Dorsolateral prefrontal cortex (tissue), 122 donors: ENCODE measurements at places on chromosomes 2 and 18.

DNA sequence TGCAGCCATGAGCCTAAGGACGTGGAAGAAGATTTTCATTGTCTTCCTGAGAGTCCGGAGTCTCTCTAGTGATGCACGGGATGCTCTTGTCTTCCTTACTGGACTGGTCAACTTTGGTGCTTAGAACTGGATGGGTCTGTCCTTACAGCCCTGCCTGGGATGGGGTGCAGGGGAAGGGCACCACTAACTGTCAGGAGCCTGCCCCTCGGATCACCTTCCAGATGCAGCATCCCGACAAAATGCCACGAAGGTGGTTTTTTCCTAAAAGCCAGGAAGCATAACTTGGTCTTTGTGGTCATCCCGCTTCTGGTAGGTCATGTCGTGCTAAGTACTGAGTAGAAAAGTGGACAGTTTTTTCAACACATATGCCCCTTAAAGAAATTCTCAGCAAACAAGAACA, 207.4 kb upstream of the TWIST2 start:
- DNase-seq = no peak

DNA sequence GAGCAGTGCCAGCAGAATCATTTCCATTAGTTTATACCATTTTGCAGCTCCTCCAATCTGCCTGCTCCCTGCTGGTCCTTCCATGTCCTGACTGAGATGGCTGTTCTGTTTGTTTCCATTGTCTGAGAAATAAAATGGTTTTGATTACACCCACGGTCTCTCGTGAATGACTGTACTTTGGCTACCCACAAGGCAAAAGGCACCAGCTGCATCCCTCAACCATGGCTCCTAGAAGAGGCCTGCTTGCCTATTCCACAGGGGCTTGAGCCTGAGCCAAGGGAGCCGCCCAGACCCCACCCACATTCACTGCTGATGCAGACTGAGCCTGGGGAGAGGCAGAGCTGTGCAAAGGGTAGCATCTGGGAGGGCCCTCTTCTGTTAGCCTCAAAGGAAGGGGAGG, 31.2 kb downstream of the MARCHF4 start:
- peak; percentile 43 for DNase-seq

- DNase-seq = no peak
These were observed 131.4 kb downstream of the CLIP4 start for GRCh38 chr2:29246383-29247300.

GRCh38 chr2:24898122-24899109, 21.6 kb downstream of the ADCY3 start:
- no peak for DNase-seq

GRCh38 chr2:176126929-176127773, 2.4 kb upstream of the HOXD8 start:
- peak; percentile 57 for DNase-seq

DNA sequence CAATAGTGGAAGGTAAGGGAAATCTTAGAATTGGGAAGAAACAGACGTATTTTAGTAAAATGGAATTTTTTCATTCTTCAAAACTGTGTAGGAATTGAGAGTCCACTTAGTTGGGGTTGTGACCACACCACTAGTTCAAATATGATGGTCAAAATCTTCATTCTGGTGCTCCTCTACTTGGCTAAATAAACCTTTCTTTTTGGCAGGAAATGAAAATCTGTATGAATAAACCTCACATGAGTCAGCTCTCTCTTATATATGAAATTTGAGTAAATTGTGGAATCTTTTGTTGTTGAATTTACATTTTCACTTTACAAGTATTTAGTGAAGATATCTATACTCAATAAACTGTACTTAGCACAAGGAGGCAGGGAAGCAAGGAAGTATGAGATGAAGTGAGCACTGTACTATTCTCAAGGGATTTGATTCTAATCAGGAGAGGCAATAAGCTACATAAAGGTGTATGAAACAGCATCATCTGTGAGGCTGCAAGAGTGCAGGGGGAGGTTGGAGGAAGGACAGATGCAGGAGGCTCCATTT, 20.5 kb downstream of the IL18R1 start:
- no peak for DNase-seq

- DNase-seq = no peak
These were observed 259.1 kb downstream of the PRKCE start for GRCh38 chr2:45910473-45911060.

DNA sequence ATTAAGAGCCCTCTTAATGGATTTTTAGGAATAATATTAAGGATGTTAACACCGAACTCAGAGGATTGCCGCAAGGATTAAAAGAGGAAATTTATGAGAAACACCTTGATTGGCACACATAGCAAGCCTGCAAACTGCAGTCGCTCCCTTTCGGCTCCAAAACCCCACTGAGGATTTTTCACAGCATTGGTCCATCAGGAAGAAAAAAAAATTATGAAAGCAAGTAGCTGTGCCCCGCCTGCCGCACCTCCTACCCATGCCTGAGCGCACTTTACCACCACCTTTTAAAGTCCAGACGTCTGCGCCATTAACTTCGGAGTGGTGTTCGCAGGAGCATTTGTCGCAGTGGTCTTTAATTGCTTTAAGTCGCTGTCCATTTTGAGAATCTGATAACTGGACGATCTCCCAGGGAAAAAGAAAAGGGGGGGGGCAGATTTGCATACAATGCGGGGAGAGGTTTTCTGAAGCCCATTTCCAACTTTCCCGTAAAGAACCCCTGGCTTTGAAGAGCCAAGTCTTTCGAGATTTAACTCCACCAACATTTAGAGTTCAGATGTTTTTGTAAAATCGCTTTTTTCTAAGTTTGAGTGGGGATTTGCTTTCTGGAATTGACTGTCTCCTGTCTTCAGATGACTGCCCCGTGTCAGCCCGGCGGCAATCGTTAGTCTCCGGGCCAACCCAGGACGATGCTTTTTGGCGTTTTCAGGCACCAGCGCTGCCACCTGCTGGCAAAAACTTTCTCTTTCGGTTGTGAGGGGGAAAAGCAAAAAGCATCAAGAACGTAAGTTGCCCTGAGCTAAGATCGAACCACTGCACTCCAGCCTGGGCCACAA, 913 bp upstream of the TRABD2A start:
- peak; percentile 82 for DNase-seq

DNA sequence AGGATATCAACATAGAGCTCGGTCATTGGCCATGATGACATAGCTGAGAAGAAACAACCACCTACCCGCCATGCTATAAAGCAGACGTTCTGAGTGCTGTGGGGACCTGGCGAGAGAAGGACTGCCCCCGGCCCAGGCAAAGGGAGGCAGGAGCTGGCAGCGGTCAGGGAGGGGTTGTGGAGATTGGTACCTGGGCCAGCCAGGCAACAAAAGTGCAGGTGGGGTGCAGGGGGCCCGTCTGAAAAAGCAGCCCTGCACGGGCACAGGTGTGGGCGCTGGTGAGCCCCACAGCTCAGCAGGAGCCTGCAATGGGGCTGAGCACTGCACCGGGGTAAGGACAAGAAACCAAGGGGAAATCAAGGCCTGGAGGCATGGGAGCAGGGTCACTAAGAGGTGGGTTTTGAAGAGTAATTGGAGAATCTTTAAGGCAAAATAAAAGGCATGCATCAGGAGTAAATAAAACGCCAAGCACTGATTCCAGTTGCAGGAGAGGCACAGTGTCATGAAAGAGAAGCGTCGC, 464.0 kb downstream of the EIPR1 start:
- no peak for DNase-seq

GRCh38 chr2:132586101-132586511, 83.9 kb downstream of the LYPD1 start:
- peak; percentile 54 for DNase-seq

DNA sequence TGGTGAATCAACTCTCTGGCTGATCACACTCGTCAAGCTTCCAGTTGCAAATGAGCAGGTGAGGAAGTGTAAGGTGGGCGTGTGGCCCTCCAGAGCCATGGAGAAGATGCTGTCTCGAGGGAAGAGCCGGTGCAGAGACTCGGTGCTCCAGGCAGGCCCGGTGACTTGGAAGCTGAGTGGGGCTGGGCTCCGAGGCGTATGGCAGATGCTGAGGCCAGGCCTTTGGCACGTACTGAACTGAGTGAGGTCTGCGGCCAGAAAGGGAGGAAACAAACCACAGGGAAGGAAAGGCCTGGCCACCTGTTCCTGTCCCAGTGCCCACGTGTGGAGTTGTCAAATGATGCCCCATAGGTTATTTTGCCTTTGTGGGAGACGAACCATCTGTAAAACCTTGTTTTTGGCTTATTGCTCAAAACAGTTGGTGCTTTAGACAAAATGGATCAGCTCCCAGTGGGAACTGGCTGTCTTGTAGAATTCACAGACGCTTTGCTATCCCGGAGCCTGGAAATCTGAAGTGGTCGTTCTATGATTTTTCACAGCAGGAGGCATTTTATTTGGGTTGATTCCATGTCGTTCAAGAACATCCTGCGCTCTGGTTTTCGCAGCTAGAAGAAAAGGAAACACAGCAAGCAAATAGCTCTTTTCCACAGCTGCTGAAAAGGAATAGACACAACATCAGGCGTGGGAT, 117.5 kb upstream of the TMEM18 start:
- DNase-seq = no peak

- no peak for DNase-seq
These were observed 164.8 kb downstream of the MYCN start for GRCh38 chr2:16104949-16105668.

DNA sequence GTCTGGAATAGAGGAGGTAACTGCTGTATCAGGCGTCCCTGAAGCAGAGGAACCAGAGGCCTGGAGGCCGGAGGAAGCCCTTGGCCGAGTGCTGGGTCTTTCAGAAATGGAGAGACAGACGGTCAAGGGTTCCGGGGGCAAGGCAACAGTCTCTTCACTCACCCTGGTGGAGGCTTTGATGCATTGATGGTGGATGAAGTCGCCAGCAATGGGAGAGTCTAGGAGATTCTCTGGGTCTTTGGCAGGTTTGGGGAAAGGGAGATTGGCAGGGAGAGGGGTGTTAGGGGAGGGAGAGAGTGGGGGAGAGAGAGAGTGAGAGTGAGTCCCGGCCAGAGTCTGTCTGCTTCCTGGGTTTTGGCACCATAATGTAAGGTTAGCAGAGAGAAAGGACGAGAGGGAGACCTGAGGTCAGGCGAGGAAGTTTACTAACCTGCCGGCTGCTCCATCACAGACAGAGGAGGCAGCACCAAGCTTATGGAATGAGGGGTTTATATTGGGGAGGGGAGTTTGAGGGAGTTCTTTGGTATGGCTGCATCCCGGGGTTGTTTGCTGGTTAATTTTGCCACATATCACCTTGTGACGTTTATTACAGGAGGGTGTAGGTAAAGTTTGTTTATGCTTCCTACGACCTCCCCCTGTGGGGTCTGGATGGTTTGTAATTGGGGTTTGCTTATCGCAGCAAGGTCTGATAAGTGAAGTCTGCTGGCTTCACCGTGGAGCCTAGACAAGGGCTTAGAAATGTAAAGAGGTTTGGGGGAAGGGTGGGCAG, 19.6 kb downstream of the COMMD1 start:
- DNase-seq = no peak

DNA sequence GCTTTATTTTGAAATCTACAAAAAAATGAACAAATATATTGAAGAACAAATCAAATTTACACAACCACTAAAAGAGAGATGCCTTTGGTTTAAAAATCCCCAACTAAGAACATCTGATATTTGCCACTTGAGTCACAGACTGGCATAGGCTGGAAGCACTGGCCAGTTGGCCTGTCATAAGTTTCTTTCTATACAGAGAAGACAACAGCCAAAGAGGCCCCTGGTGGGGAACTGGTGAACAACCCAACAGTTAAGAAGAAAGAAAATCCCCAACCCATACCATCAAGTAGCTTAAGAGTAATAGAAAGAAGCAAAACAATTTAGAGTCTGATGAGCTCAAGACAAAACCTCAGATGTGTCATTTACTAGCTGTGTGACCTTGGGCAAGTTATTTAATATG, 45.5 kb downstream of the OSR1 start:
- DNase-seq = no peak

- DNase-seq = no peak
These were observed 53.3 kb upstream of the SLC5A7 start for GRCh38 chr2:107932979-107933378.

DNA sequence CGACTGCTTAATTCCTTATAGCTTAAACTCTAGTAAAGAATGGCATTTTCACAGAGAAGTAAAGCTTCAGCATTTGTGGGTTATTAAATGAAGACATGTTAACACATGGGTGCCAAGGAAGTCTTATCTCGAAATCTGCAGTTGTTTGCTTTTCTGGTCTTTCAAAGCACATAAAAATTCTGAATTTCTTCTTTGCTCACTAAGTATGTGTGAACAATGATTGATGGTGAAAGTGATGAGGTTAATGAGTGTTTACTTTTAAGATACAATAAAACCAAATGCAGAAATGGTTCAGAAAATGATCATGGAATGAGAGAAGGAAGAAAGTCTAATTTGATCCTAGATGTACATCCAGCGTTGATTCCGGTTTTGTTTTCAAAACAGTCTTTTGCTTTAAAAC, 234.6 kb upstream of the RAB12 start:
- no peak for DNase-seq

DNA sequence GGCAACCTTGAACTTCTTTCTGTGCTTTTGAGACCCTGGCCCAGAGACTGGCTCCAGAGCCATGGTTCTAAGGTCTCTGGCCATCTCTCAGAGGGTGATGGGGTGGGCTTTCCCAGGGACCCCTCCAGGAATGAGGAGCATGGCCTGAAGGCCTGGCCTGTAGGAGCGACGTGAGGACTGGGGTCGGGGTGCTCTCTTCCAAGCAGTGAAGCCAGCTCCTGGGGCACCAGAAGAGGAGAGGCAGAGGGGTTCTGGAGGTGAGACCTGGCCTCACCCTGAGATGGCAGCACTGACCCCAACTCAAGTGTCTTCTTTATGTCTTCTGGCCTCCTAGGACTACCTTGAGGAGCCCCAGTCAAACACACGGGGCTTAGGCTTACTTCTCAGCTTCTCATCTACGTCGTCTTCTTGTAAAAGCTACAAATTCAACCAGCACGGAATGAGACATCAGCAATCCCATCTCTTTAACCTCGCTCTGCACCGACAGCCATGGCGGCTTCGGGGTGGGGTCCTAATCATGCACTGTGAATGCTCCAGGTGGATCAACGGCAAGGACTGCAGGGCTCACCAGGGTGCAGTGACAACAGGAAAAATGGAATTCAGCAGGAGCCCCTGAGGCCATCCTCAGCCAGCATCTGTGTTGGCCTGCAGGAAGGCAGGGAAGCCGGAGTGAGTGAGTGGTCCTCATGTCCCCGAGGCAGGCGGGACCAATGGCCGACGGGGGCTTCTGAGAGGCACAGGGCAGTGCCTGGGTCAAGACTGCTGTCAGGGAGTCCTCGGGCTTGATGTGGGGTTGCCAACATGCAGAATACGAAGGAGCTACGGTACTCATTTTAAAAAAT, 214.1 kb downstream of the HDAC4 start:
- DNase-seq = peak; percentile 2

GRCh38 chr2:160245614-160246155, 45.6 kb upstream of the ITGB6 start:
- no peak for DNase-seq

DNA sequence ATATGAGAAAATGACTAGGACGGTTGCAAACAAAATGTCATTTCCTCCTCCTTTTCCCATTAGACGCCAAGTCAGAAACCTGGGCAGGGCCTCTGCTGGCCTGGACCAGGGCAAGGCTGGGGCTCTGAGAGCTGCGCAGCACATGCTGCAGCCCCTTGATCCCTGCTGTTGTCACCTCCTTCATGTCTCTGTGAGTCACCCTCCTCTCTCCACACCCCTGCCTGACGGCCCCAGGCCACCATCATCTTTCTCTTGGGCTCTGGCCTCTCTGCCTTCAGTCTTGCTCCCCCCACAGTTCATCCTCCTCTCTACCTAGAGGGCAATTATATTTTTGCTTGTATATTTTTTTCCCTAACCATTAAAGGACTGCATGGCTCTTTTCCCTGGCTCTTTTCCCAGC, 10.0 kb downstream of the FLACC1 start:
- DNase-seq = no peak

- no peak for DNase-seq
These were observed 18.0 kb upstream of the NOL4 start for GRCh38 chr18:34242739-34243138.
